ENCODE measurements at places on chromosomes 6 and 20. TPM values are rescaled to one million over a fixed set of nuclear protein-coding genes. Genes with fewer than 3 reads are reported as not detected.

NKAIN4 gene
- total RNA-seq, result not detected

ERVFRD-1 gene
- total RNA-seq, result not detected

SHLD1 gene
- total RNA-seq, result 10.1 TPM

DEF6 gene
- 127 TPM for total RNA-seq

KCNQ5 gene
- total RNA-seq, result 9.8 TPM

DNA sequence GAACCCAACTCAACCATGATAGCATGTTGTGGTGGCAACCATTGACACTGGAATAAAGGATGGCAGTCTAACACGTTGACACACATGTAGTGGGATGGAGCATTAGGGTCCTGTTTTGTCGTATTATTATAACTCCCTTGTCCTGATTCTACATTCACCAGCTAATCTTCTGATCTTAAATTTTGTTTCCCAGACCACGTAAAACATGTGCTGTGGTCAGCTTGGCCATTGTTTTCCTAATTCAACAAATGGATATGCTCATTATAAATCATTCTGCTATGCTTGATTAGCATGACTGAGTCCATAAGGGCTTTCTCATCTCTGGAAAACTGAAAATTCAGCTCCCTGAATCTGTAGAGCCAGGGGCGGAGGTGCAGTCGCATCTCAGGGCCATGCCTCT is 15.0 kb downstream of the MRAP2 start:
- H3K4me3 ChIP-seq, result no peak overlapping the region
- H3K4me1 ChIP-seq, result no peaks in the 10 kb centered on the region
- no peak for DNase-seq
- H3K27ac ChIP-seq, result no peak overlapping the region
- H3K27me3 ChIP-seq, result peaks cover under 1% of the 10 kb centered on the region
- no peaks in the 10 kb centered on the region for H3K36me3 ChIP-seq

DNA sequence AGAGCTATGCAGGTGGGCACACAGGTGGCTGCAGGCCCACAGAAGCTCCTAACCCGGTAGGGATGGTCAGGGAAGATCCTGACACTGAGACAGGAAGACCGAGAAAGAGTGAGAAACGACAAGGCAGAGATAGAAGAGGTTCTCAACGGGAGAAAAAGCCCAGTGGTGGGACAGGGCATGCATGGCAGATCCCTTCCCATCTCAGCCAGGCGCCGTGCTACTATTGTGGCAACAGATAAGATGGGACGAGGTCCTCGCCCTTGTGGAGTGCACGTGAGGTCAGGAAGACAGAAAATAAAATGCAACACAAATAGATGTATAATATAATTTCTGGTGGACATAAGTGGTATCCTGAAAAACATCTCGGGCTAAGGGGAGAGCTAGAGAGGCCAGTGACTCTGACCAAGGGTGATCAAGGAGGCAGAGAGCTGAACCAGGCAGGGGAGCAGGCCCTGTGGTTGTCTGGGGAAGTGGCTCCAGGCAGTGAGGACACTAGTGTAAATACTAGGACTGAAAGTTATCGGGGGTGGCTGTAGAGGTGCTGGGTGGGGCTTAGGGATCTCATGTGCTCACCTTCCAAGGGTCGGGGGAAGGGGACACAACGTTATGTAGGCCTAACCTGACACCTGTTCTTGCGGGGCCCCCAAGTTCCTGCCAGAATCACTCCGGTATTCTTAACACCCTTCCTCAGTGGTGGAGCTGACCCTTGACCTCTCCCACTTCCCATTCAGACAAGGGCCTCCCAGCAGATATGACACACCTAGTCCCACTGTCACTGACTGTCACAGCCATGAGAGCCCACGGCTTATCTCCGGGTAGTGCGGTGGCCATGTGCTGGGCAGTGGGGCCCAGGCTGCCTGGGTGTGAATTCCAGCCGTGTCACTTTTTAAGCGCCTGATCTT is 1.0 kb downstream of the SRXN1 start:
- H3K27me3 ChIP-seq, result peaks cover 33% of the 10 kb centered on the region
- H3K36me3 ChIP-seq, result peaks cover 5% of the 10 kb centered on the region
- peaks cover 20% of the 10 kb centered on the region for H3K4me1 ChIP-seq
- H3K27ac ChIP-seq, result peak overlapping the region; percentile 91
- no peak for DNase-seq

GRCh38 chr6:41442800-41443501 is 103.2 kb upstream of the FOXP4 start:
- H3K4me1 ChIP-seq, result peaks cover 38% of the 10 kb centered on the region
- H3K27me3 ChIP-seq, result peaks cover 10% of the 10 kb centered on the region
- no peak overlapping the region for H3K4me3 ChIP-seq
- H3K27ac ChIP-seq, result no peak overlapping the region
- H3K36me3 ChIP-seq, result no peaks in the 10 kb centered on the region
- DNase-seq, result peak; percentile 22

DNA sequence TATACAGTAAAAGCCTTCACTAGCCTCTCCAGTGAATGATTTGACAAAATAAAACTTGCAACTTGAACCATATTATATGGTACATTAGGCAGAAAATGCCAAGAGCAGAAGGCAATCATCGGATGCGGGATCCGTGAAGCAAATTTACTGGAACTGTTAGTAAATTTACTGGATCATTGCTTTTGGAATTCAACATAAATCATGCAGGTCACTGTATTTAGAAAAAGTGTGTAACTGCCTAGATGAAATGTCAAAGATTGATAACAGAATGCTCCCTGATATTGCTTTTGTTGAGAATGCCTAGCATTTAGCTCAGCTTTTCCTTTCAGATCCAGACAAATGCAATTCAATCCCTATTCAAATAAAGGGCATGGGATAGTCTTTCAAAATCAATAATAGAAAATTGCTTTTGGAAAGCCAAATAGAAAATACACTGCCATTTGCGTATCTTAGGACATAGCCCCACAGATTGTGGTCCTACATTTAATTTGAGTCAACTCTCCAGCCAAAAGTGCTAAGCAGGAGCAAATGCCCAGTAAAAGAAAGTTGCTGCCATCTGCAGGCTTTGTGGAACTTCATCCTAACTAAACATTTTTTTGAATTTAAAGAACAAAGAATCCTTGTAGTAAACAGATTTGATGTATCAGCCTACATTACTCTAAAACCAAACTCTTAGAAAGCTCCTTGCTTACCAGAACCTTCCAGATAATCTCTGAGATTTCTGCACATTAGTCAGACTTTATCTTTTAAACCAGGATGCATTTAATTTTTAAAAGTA is 109.5 kb upstream of the HSF2 start:
- DNase-seq, result no peak
- H3K4me3 ChIP-seq, result no peak overlapping the region
- H3K27ac ChIP-seq, result no peak overlapping the region
- H3K36me3 ChIP-seq, result no peaks in the 10 kb centered on the region
- H3K27me3 ChIP-seq, result no peaks in the 10 kb centered on the region

- no peak overlapping the region for H3K4me3 ChIP-seq
- H3K36me3 ChIP-seq, result no peaks in the 10 kb centered on the region
- DNase-seq, result no peak
- peaks cover 6% of the 10 kb centered on the region for H3K4me1 ChIP-seq
- no peak overlapping the region for H3K27ac ChIP-seq
- H3K27me3 ChIP-seq, result no peaks in the 10 kb centered on the region
Measured at GRCh38 chr6:146884728-146885127, 286.0 kb downstream of the ADGB start.

- peak overlapping the region; percentile 86 for H3K4me3 ChIP-seq
- no peaks in the 10 kb centered on the region for H3K27me3 ChIP-seq
- peaks cover 70% of the 10 kb centered on the region for H3K4me1 ChIP-seq
Measured at GRCh38 chr6:109008537-109009235, 86.0 kb downstream of the SESN1 start.

DNA sequence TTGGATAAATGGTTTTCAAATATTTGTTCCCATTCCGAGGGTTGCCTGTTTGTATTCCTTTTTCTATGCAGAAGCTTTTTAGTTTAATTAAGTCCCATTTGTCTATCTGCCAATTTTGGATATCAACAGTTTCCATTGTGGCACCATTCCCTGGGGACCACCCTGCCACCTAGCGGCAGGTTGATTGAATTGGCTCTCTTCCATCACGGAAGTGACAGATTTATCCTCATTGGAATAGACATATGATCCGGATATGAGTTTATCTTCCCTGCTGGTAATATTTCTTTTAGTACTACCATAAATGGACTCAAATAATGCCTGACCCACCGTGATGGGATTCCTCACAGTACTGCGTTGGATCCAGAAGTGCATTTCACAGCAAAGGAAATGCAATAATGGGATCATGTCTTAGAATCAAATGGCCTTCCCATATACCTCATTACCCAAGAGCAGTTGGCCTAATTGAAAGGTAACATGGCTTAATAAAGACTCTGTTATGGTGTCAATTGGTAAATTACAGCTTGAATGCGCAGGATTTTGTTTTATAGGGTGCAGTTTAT is 327.0 kb downstream of the BMP2 start:
- H3K36me3 ChIP-seq, result no peaks in the 10 kb centered on the region
- H3K27ac ChIP-seq, result no peak overlapping the region
- no peaks in the 10 kb centered on the region for H3K27me3 ChIP-seq

DNA sequence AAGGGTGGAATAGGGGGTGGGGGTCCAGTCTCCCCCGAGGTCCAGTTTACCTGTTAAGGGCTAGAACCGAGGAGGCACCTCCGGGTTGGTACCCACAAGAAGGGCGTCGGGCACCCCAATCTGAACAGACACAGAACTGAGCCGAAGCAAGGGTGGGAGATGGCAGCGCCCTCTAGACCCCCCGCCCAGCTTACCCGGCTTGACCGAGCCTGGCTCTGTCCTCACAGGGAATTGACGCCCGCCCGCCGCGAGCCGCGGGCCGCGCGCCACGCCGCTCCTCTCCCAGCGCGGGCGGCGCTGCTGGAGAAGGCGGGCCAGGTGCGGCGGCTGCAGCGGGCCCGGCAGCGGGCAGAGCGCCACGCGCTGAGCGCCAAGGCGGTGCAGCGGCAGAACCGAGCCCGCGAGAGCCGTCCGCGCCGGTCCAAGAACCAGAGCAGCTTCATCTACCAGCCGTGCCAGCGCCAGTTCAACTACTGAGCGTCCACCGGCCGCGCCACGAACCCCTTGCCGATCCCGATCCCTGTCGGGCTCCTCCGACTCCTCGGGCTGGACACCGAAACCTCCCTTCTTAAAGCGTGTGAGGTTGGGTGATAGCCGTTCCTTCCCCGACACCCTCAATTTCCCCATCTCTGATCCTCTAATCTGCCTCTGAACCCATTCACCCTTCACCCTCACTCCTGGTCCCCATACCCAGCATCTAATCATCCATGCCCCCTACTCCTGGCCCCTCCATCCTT is 5.9 kb downstream of the TP53INP2 start:
- peak; percentile 66 for DNase-seq
- H3K27ac ChIP-seq, result peak overlapping the region; percentile 27
- peaks cover 41% of the 10 kb centered on the region for H3K4me1 ChIP-seq
- H3K27me3 ChIP-seq, result peaks cover 6% of the 10 kb centered on the region
- peak overlapping the region; percentile 85 for H3K4me3 ChIP-seq

DNA sequence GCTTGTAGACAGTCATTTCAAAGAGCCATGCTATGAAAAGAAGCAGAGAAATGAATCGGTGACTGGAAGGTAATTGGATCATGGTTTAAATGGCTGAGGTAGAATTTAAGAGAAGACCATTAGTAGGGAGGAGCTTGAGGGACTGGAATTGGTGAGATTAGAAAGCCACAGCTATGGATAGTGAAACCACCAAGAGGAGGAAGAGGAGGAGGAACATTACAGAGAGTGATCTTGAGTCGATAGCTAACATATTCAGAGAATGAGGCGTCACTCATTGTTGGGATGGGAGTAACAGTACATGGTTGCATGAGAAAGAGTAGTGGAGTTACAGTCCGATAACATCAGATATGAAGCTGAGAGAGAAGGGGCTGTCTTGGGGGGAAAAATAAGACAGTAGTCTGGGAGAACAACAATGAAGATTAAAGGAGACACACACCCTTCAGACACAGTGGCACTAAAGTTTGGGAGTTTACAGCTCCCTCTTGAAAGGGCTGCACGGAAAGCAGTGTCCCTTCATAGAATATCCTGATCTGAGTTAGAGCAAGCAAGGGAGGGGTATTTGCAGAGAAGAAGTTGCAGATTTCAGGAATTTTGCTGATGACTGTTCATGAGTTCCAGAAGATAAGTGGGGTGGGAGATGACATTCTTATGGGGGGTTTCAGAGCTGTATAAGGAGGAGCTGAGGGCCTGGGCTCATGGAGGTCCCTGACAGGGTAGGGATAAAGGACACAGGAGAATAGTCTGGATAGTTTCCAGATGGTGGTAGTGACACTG is 15.1 kb upstream of the LAMP5 start:
- no peaks in the 10 kb centered on the region for H3K36me3 ChIP-seq
- no peaks in the 10 kb centered on the region for H3K4me1 ChIP-seq
- H3K4me3 ChIP-seq, result no peak overlapping the region
- H3K27ac ChIP-seq, result no peak overlapping the region
- no peaks in the 10 kb centered on the region for H3K27me3 ChIP-seq

Measured in activated T-cell treated with anti-CD3 and anti-CD28 coated beads, Interleukin-2, amount 50 U/mL, for 72 hours (primary cell).